Cerebellar cortex (tissue), 1 donor: ENCODE measurements at places on chromosomes 1 and 21.

GRCh38 chr1:118075116-118075515, 109.9 kb downstream of the SPAG17 start:
- DNase-seq: no peak

DNA sequence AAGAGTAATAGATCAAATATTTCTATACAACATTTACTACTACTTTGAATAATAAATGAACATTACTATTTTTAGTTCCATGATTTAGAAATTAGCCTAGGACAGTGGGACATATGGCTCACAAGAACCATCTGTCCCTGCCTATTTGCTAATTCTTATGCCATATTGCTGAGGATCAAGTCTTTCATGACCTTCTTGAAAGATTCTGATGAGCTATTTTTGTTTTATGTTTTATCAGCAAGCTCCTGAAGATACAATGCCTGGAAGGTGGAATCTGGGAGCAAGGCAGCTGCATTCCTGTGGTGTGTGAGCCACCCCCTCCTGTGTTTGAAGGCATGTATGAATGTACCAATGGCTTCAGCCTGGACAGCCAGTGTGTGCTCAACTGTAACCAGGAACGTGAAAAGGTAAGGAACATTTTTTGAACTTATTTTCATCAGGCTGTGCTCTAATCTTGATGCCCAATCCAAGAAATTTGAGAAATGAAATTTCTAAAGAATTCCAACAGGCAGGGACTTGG, 326.7 kb downstream of the PAPPA2 start:
- DNase-seq: peak; percentile 71

DNA sequence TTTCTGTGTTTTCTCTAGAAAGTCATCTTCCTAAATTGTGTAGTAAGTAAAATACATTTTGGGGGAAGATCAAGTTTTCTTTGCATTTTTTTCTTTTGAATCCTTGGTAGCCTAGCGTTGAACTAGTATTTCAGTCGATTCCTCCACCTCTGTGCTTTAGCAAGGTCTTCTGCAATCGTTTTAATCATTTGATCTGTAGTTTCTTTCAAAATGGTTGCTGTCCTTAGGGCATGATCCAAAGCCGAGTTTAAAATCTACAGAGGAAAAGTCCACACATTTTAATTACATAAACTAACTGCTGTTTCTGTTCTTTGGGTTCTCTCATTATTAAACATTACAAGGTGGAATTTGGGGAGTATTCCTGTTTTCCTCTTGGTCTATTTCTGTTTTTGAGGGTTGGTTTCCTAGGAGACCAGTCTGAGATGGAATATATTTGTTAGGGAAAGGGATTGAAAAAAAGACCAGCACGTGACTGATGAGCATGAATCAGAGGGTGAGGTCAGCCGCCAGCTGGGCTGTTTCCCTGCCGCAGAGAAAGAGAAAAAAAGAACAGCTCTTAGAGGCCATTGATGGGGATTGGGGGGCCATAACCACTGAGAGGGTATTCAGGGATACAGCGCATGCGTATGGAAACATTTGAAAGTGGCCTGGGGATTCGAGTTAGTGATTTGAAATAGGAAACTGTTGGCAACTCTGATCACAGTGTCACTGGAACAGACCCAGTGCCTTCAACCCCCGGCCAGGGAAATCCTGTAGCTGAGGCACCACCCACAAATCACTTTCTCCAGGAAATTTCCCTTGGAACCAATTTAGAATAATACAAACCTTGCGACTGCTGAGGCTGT, 40.6 kb downstream of the AKNAD1 start:
- peak; percentile 85 for DNase-seq

- no peak for DNase-seq
These were observed 104.5 kb downstream of the SMYD2 start for GRCh38 chr1:214385428-214385827.

- DNase-seq: peak; percentile 58
These were observed 25.9 kb upstream of the DNAJC11 start for GRCh38 chr1:6727535-6727934.

- DNase-seq: peak; percentile 73
These were observed at the start of gene IGSF21 for GRCh38 chr1:18107369-18108298. TSS of gene IGSF21 (plus strand) at chr1:18107798. CDS start at chr1:18108129, 331 bp downstream.

DNA sequence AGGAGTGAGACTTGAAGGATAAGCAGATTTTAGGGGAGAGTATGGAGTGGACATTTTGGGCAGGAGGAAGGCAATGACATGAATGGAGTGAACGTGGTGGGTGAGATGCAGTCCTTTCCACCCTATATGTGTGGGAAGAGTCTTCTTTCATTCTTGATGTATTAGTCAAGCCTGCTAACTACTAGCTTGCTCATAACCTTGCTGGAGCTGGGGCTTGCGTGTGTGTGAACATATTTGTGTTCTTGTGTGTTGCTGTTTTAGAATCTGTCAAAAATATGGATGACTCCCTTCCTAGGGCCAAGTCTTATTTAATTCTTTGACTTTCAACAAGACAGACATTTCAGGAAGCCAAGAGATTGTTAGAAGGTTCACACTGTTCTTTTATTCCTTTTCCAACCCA, 132.7 kb downstream of the UCK2 start:
- DNase-seq: no peak

DNA sequence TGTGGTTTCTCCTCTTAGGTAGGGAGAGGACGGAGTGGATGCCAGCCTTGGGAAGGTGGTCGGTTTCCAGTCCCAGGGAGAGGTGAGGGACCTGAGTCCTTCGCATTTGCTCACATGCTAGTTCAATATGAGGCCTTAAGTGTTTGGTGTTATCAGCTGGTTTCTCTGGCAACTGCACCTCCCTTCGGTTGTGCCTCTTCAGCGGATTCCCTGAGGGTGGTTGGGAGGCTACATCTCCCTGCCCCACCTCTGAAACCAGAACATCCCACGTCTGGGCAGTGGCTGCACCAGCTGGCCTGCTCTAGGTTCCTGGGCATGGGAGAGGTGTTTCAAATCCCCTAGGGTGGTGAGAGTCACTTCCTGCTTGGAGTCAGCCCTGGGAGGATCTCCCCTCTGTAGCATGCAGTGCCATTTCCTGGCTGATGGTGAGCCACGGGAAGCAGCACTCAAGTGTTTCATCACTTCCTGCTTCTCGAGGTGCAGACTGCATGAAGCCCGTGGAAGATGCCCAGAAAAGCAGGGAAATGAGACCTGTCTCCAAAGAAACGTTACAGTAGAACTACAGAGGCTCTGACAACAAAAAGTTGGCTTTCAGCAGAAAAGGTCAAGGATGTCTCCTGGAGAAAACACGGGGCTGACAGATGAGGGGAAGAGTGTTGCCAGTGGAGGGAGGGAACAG, 4.5 kb downstream of the TMEM125 start:
- no peak for DNase-seq
